Activated naive CD8-positive, alpha-beta T cell treated with anti-CD3 and anti-CD28 coated beads, Interleukin-2, amount 50 U/mL, for 24 hours (primary cell): ENCODE measurements at places on chromosomes 5 and 9.

DNA sequence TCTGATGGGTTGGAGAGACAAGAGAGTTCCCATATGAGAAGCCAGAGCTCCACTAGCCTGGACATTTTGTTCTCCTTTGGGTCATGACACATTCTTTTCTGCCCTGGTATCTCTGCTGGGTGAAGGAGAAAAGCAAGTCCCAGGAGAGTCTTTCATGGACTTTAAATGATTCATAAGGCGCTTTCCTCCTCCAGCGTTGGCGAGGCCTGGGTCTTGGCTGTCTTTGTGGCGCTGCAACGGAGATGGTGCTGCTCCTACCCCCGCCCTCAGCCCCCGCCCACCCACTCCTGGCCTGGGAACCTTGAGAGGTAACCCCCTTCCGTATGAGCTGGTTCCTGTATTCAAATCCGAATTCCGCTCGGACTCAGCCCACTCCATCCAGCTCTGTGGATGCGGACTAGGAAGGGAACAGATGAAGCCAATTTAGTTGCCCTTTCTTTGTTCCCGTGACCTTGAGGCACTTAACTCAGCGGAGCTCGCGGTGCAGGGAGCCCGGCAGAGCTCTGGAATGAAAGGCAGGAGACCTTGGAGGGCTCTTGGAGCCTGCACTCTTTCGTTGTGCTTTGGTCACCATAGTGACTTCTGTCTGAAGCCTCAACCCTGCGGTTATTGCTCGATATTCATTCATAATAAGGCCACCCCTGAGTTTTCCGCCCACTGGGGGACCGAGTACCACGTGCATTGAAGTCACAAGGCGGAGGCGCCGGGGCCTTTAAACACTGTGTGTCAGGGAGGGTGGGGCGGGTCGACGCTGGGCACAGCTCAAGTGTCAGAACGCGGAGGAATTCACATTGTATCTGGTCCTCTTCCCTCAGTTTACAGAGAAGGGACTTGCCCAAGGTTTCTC is 14.0 kb upstream of the PWWP2A start:
- no peak for DNase-seq

- DNase-seq = no peak
Observed at GRCh38 chr9:113649054-113649453, 185.5 kb downstream of the RGS3 start.

GRCh38 chr9:109652971-109653370 is 127.0 kb upstream of the PALM2AKAP2 start:
- DNase-seq = no peak

DNA sequence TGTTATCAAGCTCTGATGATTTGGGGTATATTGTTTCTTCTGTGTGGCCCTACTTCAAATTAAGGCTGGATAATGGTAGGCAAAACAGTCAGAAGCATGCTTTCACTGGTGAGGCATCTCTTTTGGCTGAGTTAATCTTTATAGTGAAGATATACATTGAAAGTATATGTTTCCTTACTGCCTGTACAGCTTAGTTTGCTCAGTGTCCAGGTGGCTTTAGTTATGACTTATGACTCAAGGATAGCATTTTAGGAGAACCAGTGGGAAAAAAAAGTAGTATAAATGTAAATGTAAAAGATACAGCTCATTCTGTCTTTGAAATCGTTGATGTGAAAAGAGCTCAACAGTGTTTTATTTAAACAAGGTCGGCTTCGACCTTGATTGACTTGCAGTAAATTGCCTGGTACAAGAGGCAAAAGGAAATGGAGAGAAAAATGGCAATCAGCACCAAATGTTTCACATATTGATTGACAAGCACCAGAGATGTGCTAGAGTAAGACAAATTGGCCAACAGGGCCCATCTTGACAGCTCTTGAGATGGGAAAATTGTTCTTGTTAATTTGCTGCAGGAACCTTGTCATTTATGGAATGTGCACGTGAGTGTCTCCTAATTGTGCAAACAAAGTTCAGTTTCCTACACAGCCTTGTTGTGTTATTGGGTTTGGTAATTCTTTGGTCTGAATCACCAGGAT is 447.4 kb upstream of the WWC1 start:
- DNase-seq = no peak

DNA sequence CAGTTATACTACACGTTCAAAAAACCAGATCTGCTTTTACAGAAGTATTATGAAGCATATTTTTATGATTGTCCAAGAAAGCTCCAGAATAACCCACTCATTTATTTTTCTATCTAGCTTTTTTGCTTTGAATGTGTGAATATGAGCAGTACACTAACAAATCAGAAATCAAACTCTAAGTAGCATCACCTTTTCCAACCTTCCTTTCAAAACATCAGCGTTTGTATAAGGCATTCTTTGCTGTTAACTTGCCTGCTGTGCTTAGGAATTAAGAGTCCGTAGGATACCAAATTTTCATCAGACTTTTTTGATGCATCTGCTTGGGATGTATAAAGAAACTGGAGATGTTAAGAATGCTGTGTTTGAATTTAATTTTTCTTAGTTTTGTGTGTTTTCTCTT is 3.8 kb downstream of the TLE4 start:
- DNase-seq = no peak

GRCh38 chr5:118208031-118208453 is 780.3 kb downstream of the DTWD2 start:
- DNase-seq = no peak

DNA sequence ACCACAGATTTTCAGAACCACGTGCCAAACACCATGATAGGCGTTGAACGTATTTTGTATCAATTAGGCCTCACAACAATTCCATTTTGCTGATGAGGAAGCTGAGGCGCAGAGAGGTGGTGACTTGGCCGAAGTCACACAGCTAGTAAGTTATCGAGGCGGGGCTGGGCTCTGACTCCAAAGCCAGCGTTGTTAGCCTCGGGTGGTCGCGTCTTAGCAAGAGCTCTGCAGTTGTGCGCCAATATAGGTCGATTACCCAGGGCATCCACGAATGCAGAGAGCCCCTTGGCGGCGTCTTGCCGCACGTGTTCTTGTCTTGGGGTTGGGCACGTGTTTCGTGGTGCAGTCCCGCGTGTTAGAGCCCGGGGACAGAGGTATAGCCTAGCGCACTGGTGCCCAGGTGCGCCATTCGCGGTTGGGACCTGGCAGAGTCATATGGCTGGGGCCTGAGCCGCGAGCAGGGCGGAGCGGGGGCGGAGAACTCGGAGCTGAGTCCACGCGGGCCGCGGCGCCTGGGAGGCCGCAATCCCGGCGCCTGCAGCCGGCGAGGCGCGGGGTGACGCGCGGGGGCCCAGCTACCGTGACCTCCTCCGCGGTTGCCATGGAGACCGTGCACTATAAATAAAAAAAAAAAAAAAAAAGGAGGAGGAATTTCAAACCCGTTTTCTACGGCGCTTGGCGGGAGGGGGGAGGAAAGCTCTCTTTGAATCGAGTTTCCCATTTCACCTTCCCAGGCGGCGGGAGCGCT is 62.3 kb downstream of the CXXC5 start:
- peak; percentile 57 for DNase-seq

DNA sequence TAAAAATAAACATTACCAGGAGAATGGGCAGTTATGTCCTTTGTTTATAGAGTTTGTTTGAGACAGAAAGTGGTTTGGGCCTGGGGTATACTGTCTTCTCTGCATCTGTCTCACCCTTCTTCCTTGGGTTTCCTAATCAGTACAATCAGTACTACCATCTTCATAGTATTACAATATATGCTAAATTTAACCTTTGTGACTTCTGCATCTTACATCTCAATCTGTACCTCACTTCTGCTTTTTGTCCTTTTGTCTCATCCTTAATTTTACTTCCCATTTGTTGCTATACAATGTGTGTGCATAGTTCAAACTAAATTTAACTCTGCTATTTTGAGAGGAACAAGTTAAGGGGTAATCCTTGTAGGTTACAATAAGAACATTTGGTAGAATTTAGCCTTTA is 19.6 kb downstream of the FBXO38 start:
- no peak for DNase-seq

DNA sequence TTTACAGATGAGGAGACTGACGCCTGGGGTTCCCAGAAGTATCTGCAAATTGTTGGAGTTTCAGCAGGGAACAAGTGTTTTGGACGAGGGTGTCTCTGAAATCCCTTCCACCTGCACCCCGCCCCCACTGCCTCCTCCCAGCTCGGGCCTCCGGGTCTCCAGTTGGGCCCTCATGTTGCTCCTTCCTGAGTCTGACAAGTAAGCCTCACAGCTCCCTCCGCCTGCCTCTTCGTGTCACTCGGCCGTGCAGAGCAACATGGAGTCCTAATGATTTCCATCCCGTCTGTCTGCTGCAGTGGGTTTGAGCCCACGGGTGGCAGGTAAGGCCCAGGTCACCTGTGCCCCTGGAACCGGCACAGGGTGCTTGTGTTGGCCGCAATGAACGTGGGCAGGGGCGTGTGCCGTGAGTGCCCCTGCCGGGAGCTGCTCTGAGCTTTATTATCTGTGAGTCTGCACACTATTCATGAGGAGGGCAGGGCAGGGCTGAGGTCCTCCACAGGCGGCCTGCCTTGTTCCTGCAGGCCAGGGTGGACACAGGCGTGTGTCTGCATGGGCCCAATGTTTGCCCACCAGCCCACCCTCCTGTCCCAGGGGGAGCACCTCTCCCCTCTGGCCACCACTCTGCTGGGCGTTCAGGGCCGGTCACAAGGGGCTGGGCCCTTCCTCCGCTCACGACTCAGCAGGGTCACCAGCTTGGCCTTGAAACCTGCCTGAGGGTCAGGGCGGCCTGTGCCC is 6.1 kb downstream of the DOK3 start:
- DNase-seq = no peak

GRCh38 chr5:61631438-61631941 is 299.4 kb downstream of the ZSWIM6 start:
- no peak for DNase-seq

GRCh38 chr9:116939614-116940013 is 252.5 kb downstream of the TRIM32 start:
- no peak for DNase-seq

GRCh38 chr9:99158629-99159028 is 53.7 kb downstream of the TGFBR1 start:
- no peak for DNase-seq

GRCh38 chr9:23554686-23555085 is 271.4 kb downstream of the ELAVL2 start:
- DNase-seq = no peak

GRCh38 chr9:8821910-8822666 is 1022.5 kb upstream of the DMAC1 start:
- no peak for DNase-seq

GRCh38 chr9:121324316-121324715 is 45.7 kb downstream of the STOM start:
- DNase-seq = no peak

GRCh38 chr9:112038017-112038408 is 137.1 kb downstream of the SUSD1 start:
- DNase-seq = no peak

DNA sequence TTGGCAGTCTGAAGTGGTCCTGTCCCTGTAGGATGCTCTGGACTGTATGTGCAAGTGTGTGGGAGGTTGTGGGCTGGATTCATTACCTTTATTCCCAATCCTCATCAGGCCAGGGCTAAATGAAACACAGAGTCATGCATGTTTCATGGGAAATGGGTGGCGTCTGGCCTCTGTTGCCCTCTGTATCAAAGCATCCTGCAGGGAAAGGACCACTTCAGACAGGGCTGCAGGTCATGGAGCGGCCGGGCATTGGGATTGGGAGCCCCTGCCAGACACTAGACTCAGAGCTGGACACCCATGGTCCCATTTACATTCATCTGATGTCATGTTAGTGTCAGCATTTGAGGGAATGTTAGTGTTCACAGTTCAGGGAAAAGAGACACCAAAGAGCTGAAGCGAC is 53.8 kb downstream of the UBE2QL1 start:
- DNase-seq = no peak

GRCh38 chr9:9764821-9765220 is 848.0 kb downstream of the PTPRD start:
- no peak for DNase-seq

- no peak for DNase-seq
Observed at GRCh38 chr5:113480243-113480642, 8.0 kb downstream of the MCC start.
